ENCODE measurements at places on chromosomes 2 and 18.

DNA sequence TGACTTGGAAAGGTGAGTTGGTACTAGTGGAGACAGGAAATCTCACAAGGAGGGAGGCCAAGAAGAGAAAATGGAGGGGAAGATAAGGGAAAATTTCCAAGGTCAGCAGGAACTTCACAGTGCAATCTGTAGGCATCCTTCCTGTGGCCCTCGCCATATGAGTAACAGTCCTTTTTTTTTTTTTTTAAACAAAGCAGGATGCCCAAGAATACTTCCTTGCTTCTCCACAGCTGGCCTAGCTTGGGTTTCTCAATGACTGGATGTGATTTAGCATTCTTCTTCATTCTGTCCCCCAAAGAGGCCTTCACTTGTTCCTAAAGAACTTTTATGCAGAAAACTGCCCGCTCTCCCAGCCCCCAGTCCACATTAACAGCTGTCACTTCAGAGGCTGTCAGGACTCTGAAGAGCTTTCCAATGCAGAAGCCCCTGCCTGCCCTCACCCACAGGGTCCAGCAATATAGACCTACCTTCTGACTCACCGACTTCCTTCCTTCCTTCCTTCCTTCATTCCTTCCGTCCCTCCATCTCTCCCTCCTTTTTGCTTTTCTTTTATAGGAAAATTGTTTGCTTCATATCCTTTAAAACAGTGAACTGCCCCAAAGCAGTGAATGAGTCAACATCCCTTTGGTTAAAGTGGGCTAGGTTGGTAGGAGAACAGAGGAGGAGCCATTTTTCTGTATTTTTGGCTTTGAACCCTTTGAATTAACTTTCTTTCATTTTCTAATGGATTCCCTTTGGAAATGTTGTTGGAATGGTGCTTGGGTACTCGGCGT lies 172.0 kb downstream of the MGAT5 start:
- DNase-seq = no peak

- DNase-seq = no peak
Measured at GRCh38 chr2:124180635-124181034, 155.5 kb downstream of the CNTNAP5 start.

- DNase-seq = no peak
Measured at GRCh38 chr2:32663864-32664263, 36.0 kb downstream of the TTC27 start.

GRCh38 chr2:149464396-149464795 lies 123.2 kb downstream of the MMADHC start:
- no peak for DNase-seq

DNA sequence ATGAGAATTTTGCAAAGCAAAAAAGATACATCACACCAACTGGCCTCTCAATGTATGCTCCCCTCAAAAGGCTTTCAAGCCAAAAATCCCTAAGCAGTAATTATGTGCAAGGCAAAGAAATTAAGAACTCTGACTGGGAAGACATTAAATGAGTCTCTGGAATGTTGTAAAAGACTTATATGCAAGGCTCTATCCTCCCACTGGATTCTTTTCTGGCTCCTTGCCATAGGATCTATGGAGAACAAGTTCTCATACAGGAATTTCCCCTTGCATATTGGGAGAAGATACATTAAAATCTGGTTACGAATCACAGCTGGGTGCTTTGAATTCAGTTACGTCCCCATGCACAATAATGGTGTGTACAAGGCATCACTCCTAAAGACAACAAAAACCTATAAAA lies 73.4 kb upstream of the ATL2 start:
- no peak for DNase-seq

DNA sequence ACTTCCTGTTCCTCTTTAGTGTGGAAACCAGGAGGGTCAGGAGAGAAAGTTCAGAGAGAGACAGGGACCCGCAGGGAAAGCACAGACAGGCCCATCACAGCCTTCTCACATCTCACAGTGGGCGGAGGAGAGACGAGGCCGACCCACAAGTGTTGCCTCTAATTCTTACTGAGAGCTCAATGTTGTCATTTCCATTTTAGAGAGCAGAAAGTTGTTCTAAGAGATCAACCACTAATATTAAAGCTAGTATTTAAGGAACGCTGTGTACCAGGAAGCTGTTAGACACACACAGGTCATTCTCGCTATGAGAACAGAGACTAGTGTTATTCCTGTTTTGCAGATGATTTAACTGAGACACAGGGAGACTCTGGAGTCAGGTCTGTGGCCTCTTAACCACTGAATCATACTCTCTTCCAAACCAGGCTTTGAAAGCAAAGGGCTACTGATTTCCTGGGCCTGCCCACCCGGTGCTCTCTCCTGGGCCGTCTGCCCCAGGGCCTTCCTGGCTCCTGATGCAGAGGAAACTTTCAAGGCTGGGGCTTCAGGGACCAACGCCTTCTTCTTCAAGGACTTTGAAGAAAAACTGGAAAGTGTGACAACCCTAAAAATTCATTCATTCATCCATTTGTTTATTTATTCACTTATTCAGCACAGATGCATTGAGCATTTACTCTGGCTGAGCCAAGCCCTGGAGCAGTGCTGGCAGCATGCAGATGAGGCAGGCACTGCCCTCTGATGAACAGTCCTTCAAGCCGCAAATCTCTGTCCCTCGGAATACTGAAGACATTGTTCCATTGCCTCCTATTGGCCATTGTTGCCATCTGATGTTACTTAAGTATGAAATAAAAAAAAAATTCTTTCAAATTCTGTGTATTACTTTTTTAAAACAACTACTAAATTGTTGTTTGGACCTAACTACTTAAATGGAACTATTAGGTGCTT lies 37.2 kb upstream of the BIN1 start:
- DNase-seq = no peak

- DNase-seq = no peak
Measured at GRCh38 chr2:187851955-187852561, 297.8 kb upstream of the TFPI start.

- no peak for DNase-seq
Measured at GRCh38 chr2:19209575-19210341, 148.7 kb downstream of the OSR1 start.

DNA sequence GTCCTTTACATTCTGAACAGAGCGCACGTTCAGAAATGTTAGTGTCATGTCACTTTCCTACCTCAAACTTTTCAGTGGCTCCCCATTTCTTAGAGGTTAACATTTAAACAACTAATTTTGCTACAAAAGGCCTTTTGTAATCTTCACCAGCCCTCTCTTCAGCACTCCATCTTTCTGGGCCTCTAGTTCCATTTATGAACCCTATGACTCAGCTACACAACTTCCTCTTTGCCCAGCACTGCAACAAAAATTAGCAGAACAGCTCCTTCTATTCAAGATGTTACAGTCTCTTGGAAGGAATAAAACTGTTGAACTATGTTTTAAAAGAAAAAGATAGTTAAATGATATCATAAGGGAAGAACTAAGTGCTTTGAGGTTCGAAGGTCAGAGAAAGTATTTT lies 139.9 kb downstream of the VWC2L start:
- no peak for DNase-seq

GRCh38 chr2:33085646-33086045 lies 138.9 kb downstream of the LTBP1 start:
- no peak for DNase-seq

- no peak for DNase-seq
Measured at GRCh38 chr2:20781656-20782265, 41.1 kb downstream of the LDAH start.

GRCh38 chr2:71852141-71852711 lies 295.4 kb downstream of the CYP26B1 start:
- no peak for DNase-seq

GRCh38 chr2:240322231-240322955 lies 113.1 kb upstream of the GPC1 start:
- no peak for DNase-seq

DNA sequence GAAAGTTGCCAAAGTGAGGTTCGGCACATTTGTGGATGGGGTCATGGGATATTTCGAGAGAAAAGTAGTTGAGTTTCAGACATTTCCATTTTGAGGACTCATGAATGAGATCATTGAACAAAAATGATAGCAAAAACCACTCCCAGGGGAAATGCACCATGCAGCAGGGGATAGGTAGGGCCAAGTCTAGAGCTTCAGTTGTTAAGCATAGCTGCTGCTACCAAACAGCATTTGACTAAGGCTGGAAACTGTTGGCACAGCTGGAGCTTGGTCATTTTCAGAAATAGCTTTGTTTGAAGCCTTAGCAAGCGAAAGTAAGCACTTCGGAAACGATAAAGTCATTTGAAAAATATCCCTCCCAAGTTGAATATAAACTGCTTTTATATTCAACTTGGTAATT lies 431.8 kb downstream of the SOCS6 start:
- no peak for DNase-seq

DNA sequence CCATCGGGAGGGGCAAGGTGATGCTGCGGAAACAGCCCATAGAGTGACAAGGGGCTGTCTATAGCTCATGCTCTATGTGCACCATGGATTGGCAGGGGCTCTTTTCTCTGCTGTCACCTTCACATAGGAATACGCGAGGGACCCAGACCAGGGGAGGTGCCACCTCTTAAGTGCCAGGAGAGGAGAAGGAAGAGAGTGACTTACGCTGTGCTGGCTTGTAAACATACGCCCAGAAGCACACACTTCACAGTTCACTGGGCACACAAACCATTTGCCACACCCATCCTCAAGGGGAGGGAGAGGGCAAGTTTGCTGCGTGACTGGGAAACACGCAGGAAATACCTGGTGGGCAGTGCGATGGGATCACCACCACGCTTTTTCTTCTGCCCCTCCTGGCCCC lies 65.1 kb upstream of the GPR45 start:
- DNase-seq = no peak

- no peak for DNase-seq
Measured at GRCh38 chr18:55470826-55471225, 117.2 kb downstream of the TCF4 start.

DNA sequence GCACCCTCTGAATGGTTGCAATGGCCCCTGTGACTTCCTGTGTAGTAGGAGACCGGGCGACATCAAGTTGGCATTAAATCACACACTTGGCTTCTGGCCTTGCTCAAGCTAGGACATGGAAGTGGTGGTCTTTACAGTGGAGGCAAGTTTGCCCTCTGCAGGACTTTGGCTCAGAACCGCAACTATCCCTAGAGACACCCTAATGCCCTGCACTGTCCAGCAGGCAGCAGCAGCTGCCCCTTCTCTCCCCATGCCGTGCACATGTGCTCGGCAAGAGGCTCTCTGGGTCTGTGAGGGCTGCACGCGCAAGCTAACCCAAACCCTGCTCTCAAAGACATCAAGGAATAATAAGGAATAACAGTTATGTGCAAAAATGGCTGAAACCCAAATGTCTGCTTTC lies 106.5 kb downstream of the COL6A3 start:
- no peak for DNase-seq

DNA sequence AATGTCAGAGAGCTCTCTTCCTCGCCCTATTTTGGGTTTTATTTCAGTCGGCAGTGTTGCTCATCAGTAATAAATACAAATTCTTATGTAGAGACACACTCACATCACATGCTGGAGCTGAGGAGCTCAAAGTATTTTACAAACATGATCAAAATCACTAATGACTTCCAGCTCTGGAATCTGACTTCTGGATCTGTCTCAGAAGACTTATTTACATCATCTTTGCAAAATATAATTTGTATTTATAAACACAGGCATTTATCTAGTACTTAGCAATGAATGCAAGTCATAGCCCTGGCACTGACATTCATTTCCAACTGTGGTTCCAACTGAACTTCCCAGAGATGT lies 327.1 kb downstream of the NCKAP5 start:
- DNase-seq = no peak

GRCh38 chr2:44997963-44998362 lies 11.3 kb downstream of the SIX2 start:
- DNase-seq = no peak

DNA sequence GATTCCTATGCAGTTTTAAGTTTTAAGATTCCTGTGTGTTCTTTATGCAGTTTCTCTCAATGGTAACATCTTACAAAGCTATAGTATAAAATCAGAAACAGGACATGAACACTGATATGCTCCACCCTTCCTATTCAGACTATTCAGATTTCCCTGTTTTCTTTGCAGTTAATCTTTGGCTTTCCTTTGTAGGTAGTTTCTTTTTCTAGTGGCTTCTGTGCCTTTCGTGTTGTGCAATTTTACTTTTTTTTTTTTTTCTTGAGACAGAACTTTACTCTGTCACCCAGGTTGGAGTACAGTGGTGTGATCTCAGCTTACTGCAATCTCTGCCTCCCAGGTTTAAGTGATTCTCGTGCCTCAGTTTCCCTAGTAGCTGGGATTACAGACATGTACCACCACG lies 94.9 kb upstream of the RNU4ATAC start:
- no peak for DNase-seq

DNA sequence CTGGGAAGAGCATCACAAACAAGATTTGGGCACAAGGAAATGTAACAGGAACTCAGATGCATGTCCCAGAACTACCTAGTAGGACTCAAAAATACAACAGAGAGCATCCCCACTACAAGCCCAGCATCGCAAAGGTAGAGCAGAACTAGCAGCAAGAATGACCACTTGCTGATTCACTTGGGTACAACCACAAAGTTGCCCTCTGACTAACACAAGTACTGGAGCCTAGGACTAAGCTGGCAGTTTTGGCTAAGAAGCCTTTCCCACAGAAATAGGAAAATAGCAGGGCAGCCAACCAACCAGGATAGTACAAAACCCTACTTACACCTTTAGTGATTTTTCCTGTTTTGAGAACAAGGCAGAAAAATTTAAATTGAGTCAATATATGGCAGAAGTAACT lies 193.8 kb downstream of the PAX3 start:
- no peak for DNase-seq

GRCh38 chr2:9165625-9166024 lies 41.0 kb upstream of the ASAP2 start:
- DNase-seq = no peak

GRCh38 chr2:13542061-13542460 lies 825.3 kb downstream of the TRIB2 start:
- no peak for DNase-seq

- no peak for DNase-seq
Measured at GRCh38 chr2:502831-503230, 174.4 kb downstream of the TMEM18 start.

GRCh38 chr18:55251254-55251971 lies 292.2 kb upstream of the CCDC68 start:
- no peak for DNase-seq

GRCh38 chr2:224893848-224894247 lies 148.4 kb downstream of the DOCK10 start:
- no peak for DNase-seq

GRCh38 chr2:134454426-134454825 lies 200.6 kb downstream of the MGAT5 start:
- no peak for DNase-seq

GRCh38 chr2:120826716-120827410 lies 91.2 kb downstream of the GLI2 start:
- DNase-seq = no peak

DNA sequence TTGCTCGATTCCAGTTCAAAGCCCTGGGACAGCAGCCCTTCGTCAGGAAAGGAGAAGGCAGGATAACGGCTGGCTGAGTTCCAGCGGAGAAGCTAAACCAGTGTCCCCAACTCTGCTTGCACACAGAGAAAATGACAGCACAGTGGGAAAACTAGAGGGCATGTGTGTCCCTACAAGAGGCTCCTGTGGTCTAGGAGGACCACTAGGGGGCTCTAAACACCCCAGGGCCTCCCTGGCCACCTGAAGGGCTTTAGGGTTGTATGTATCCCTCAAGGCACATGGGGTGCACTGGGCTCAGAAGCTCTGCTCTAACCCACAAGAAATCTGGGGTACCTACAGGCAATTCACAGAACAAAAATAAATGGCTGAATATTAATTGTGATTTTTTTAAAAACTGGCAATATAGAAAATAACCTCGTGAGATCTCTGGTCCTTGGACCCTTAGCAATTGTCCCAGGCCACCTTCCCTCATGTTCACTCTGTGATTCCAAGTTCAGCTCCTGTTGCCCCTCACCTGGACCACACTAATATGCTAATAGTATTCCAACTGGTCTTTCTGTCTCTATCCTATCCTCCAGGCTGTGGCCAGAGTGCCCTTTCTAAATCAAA lies 17.5 kb downstream of the STAT1 start:
- DNase-seq = peak; percentile 39

- no peak for DNase-seq
Measured at GRCh38 chr2:65550246-65550645, 117.8 kb upstream of the SPRED2 start.

Data from lower lobe of right lung (tissue), 2 donors.